ENCODE measurements at places on chromosomes 4 and X. TPM values are rescaled to one million over a fixed set of nuclear protein-coding genes. Genes with fewer than 3 reads are reported as not detected.

DNA sequence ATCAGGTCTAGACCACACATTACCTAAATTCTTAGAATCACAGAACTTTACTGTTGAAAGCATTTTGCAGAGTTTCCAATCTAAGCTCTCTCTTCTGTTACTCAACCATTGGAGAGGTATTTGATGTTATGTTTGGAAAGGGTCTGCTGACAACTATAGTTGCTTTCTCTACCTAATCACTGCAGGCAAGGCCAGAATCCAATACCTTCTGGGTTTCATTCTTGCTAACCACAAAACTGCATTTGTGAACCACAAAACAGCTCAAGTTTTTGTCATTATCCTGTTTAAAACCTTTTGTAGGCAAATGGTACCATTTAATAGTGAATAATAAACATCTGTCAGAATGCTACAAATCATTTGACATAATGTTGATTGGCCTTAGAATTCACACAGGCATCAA lies 380.1 kb downstream of the GASK1B start:
- no peaks in the 10 kb centered on the region for H3K27me3 ChIP-seq
- no peaks in the 10 kb centered on the region for H3K36me3 ChIP-seq
- H3K4me3 ChIP-seq: no peak overlapping the region
- no peaks in the 10 kb centered on the region for H3K4me1 ChIP-seq
- no peak overlapping the region for H3K27ac ChIP-seq
- no peak for DNase-seq

GRCh38 chrX:119500061-119500800 lies 32.0 kb downstream of the SLC25A5 start:
- no peaks in the 10 kb centered on the region for H3K36me3 ChIP-seq
- no peak for DNase-seq
- no peak overlapping the region for H3K27ac ChIP-seq
- no peaks in the 10 kb centered on the region for H3K4me1 ChIP-seq
- no peaks in the 10 kb centered on the region for H3K27me3 ChIP-seq

DNA sequence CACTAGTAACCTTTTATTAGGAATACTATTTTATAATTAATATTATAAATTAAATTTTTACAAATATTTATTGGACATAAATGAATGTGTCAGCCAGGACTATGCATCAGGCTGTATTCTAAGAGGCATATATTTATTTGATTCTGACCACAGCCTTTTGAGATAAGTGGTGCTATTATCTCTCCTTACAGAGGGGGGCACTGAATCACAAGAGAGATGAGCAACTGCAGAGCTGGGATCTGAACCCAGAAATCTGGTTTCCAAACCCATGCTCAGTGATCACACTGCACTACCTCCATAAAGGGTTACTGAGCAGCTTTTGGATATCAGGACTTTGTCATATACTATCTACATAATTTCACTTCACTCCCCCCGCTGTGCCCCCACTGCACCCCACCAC lies 322.0 kb downstream of the TMA16 start:
- H3K4me3 ChIP-seq: no peak overlapping the region
- DNase-seq: no peak
- H3K27me3 ChIP-seq: no peaks in the 10 kb centered on the region
- peaks cover 3% of the 10 kb centered on the region for H3K4me1 ChIP-seq

Gene FHDC1
- 0.08 TPM for total RNA-seq

GRCh38 chrX:39260965-39261364 lies 459.7 kb downstream of the MID1IP1 start:
- H3K27ac ChIP-seq: no peak overlapping the region
- H3K27me3 ChIP-seq: no peaks in the 10 kb centered on the region
- no peaks in the 10 kb centered on the region for H3K4me1 ChIP-seq
- H3K4me3 ChIP-seq: no peak overlapping the region

DNA sequence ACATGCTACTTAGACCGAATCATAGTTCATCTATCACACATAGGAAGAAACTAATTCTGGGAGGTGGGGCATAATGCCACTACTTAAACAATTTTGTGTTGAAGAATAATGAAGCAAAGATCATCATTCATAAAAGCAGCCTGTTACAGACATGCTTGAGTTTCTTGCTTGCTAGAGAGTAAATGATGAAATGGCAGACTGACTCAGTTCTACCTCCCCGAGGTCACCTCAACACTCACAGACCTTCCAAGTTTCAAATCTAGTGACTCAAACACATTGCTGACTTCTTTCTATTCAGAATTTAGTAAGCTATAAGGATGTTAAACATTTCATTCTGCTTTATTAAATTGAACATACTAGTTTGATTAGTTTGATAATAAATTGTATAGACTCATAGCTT lies 636.5 kb upstream of the FRG1 start:
- H3K27me3 ChIP-seq: no peaks in the 10 kb centered on the region
- no peak for DNase-seq
- no peaks in the 10 kb centered on the region for H3K4me1 ChIP-seq

DNA sequence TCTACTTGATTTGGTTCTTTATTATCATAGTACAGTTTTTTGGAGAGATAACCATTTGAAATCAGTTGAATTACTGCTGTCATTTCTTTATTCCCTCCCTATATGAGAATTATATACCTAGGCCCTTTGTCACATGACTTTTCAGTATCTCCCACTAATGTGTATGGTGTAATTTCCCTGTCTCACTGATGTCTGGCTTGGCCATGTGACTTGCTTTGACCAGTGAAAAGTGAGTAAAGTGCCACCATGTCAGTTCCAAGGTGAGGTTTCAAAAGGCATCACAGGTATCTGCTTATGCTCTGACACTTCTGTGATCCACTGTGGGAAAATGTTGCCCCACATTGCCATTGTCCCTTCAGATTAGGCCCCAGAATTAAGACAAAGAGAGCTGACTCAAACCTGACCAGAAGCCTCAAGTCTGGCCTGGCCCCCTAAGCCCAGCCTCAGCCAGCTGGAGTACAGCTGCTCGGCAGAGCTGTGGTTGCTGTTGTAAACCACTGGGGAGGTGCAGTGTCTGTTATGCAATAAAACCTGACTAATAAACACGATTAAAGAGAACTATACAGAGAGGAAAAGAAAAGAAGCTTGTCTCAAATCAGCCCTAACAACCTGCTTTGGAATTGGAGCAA lies 27.5 kb downstream of the SETD7 start:
- peaks cover 28% of the 10 kb centered on the region for H3K4me1 ChIP-seq
- no peaks in the 10 kb centered on the region for H3K27me3 ChIP-seq
- H3K27ac ChIP-seq: no peak overlapping the region
- DNase-seq: peak; percentile 11
- no peaks in the 10 kb centered on the region for H3K36me3 ChIP-seq
- H3K4me3 ChIP-seq: no peak overlapping the region

GRCh38 chr4:114773339-114773738 lies 174.7 kb downstream of the UGT8 start:
- H3K4me3 ChIP-seq: no peak overlapping the region
- no peak overlapping the region for H3K27ac ChIP-seq

- peak; percentile 88 for DNase-seq
- H3K4me1 ChIP-seq: peaks cover 43% of the 10 kb centered on the region
- H3K36me3 ChIP-seq: no peaks in the 10 kb centered on the region
- no peak overlapping the region for H3K4me3 ChIP-seq
These were observed 5.4 kb upstream of the SH3BP2 start for GRCh38 chr4:2787230-2788100.

Gene NXT2
- 14.7 TPM for total RNA-seq

DNA sequence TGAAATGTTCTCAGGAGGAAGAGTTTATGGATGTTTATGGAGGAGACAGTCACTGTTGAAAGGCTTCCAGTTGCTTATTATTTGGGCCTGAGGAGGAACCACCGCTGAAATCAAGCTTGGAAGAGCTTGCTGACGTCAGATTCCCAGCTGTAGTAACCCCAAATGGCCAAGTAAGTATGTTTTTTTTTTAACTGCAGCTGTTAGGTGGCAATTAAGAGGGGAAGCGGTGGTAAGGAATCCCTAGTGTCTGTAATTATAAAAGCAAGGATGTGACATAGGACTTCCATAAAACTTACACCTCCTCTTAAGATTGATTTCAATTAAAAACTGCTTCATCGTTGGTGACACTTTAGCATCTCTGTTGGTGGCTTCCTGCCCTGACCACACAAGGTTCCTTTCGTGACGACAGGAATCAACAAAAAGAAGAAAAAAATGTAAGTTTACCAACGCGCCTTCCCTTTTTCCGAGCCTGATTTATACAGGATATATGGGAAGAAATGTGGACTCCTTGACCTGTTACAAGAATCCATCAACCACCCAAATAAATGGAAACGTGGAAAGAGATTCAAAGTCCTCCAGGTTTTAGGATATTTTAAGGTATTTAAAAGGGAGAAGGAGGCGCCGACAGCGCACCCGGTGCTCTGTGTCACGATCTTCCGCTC lies 884 bp downstream of the RELL1 start:
- peaks cover 11% of the 10 kb centered on the region for H3K4me1 ChIP-seq
- H3K36me3 ChIP-seq: no peaks in the 10 kb centered on the region
- H3K27ac ChIP-seq: peak overlapping the region; percentile 67
- H3K4me3 ChIP-seq: peak overlapping the region; percentile 87
- no peaks in the 10 kb centered on the region for H3K27me3 ChIP-seq

DNA sequence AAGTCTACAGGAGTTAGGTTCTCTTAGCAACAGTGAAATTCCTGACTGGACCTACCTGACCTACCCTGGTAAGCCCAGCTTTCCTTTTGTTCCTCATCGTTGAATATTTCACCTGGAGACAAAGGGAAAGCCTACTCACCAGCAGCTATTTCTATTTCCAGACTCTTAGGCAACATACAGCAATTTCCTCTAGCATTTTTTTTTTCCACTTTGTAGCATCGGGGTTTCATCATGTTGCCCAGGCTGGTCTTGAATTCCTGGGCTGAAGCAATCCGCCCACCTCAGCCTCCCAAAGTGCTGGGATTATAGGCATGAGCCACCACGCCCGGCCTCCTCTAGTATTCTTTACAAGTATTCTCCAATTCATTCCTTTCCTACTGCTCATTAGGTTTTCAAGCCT lies 6.8 kb upstream of the S100G start:
- H3K4me3 ChIP-seq: no peak overlapping the region
- H3K27ac ChIP-seq: no peak overlapping the region
- no peaks in the 10 kb centered on the region for H3K4me1 ChIP-seq
- no peaks in the 10 kb centered on the region for H3K36me3 ChIP-seq
- DNase-seq: no peak
- no peaks in the 10 kb centered on the region for H3K27me3 ChIP-seq

Gene NDNF
- 0.08 TPM for total RNA-seq

DNA sequence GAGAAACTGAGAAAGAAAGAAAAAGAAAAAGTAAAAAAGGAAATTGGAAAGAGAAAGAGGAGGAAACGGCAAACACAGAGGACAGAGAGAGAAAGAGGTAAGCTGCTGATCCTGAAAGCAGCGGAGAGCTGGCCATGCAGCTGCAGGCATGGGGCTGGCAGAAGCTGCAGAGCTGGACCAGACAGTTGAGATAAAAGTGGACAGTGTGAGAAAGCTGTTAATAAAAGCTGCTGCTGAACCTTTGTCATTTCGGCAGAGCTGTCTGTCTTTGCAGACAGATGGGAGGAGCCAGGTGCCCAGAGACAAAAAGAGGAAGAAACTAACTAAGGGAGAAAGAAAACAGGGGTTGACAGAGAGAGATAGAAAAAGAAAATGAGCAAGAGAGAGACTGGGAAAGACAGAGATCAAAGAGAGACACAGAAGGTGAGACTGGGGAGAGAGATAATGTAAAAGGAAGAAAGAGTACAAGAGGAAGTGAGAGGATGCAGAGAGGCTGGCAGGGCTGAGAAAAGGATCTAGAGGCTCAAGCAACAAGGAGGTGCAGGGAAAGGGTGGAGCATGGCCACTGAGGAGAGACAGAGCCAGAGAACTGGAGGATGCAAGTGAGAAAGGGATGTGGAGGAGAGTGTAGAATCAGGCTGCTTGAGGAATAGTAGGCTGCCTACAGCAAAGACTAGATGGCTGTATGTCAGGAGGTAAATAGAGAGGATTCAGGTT lies 376.8 kb upstream of the FGF16 start:
- no peaks in the 10 kb centered on the region for H3K27me3 ChIP-seq
- DNase-seq: no peak
- no peaks in the 10 kb centered on the region for H3K4me1 ChIP-seq
- no peaks in the 10 kb centered on the region for H3K36me3 ChIP-seq
- H3K27ac ChIP-seq: no peak overlapping the region
- H3K4me3 ChIP-seq: no peak overlapping the region

GRCh38 chr4:2095236-2096072 lies 36.3 kb downstream of the NAT8L start:
- no peaks in the 10 kb centered on the region for H3K4me1 ChIP-seq
- no peaks in the 10 kb centered on the region for H3K36me3 ChIP-seq
- H3K27me3 ChIP-seq: no peaks in the 10 kb centered on the region
- DNase-seq: no peak
- H3K4me3 ChIP-seq: no peak overlapping the region
- H3K27ac ChIP-seq: no peak overlapping the region

DNA sequence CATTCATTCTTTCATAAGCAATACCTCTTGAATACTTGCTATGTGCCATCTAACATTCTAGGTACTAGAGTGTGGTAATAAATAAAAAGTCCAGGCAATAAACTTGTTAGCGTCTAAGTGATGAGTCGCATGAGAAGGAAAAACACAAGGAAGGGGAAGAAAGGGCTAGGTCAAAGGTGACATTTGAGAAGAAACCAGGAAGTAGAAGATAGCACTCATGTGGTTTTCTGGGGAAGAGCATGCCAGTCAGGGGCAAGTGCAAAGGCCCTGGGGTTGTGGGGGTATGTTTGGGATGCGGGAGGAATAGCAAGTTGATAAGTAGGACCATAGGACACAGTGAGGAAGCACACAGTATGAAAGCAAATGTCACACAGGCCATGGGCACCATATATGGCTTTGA lies 157.0 kb downstream of the TSPAN5 start:
- no peaks in the 10 kb centered on the region for H3K27me3 ChIP-seq
- DNase-seq: no peak
- H3K27ac ChIP-seq: no peak overlapping the region
- no peak overlapping the region for H3K4me3 ChIP-seq

DNA sequence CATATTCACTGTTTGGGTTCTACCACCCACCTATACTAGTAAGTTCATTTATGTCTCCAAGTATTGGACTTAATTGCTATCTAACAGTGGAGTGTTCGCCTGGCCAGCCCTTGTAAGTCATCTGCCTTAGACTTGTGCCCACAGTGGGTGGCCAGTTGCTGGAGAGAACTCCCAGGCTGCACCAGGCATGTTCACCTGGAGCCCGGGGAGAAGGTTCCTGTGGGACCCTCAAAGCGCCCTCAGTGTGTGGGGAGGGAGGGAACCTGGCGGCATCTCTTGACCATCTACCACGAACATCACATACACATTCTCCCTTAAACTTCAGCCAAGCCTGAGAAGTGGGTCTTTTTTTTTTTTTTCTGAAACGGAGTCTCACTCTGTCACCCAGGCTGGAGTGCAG lies 138.1 kb downstream of the CPZ start:
- H3K27ac ChIP-seq: no peak overlapping the region
- DNase-seq: no peak
- no peaks in the 10 kb centered on the region for H3K36me3 ChIP-seq
- no peak overlapping the region for H3K4me3 ChIP-seq

- H3K4me3 ChIP-seq: no peak overlapping the region
- H3K27ac ChIP-seq: no peak overlapping the region
- H3K27me3 ChIP-seq: no peaks in the 10 kb centered on the region
- no peaks in the 10 kb centered on the region for H3K36me3 ChIP-seq
These were observed 30.4 kb downstream of the CCNQ start for GRCh38 chrX:153568451-153569011.

Gene PRR32
- not detected for total RNA-seq

Gene STATH
- not detected for total RNA-seq

Data from GM12878 (cell line).